Activated B cell treated with CpG ODN at 0.5 μM for 24 hours (primary cell): ENCODE measurements at places on chromosomes 1 and 21. TPM values are rescaled to one million over a fixed set of nuclear protein-coding genes. Genes with fewer than 3 reads are reported as not detected.

The RGS8 gene
- total RNA-seq = not detected in 2 replicates

The OR6K2 gene
- not detected in 2 replicates for total RNA-seq

The B3GALT2 gene
- total RNA-seq = not detected in 2 replicates

The TNFSF4 gene
- total RNA-seq = 6.9 and 8.6 TPM in 2 replicates

The CRP gene
- total RNA-seq = not detected in 2 replicates

The ALPL gene
- total RNA-seq = 14.7 and 19.0 TPM in 2 replicates

The DISP3 gene
- 0.42 and 0.44 TPM in 2 replicates for total RNA-seq

The CFH gene
- total RNA-seq = not detected in 2 replicates

The DYNLT4 gene
- total RNA-seq = not detected in 2 replicates

The AXDND1 gene
- 0.61 and 0.75 TPM in 2 replicates for total RNA-seq

The FNBP1L gene
- total RNA-seq = 3.3 and 3.4 TPM in 2 replicates

The FAM163A gene
- not detected in 2 replicates for total RNA-seq

The PTCH2 gene
- 1.2 TPM in 2 replicates for total RNA-seq

The SPRR2D gene
- total RNA-seq = not detected in 2 replicates

DNA sequence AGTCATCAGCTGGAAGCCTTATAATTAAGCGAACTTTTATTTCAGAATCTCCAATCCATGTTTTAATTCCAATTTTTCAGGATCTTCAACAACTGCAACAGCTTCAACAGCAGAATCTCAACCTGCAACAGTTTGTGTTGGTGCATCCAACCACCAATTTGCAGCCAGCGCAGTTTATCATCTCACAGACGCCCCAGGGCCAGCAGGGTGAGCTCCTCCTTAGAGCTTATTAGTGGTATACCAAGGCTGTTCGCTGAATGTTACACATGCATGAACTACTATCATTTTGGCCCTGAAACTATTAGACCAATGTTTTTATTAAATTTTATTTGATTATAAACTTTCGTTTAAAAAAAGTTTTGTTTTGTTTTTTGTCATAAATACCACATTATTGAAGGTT, 142.4 kb downstream of the CD247 start:
- DNase-seq = no peak

DNA sequence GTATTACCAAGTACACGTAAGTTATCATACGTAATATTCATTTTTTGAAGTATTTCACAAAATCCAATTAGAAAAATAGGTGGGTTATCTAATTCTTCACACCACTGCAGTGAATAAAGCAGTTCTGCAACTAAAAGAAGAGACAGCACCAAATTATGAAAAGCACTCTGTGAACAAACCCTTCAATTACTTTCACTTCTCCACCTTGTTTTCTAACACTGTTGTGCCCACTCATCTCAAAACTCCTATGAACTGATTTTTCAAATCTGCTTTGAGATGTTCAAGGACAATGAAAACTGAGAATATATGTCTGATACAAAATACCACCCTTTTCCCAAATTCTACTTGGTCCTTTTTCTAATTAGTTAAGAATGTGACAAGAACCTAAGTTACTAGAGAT, 39.4 kb downstream of the LTN1 start:
- DNase-seq = no peak

DNA sequence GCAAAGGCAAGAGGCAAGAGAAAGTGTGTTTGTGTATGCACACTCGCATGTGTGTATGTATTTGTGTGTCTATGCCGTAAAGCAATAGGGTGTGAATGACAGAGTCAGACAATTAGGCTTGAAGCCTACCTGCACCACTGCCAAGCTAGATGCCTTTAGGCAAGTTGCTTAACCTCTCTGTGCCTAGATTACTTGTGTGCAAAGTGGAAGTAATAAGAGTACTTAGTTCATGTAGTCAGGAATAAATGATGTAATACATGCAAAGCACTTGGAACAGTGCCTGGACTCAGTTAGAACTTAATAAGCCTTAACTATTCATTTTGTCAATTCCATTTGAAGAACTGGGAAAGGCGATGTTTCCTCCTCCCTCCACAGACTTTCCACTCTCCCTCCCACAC, 31.7 kb downstream of the LAMB3 start:
- DNase-seq = no peak

GRCh38 chr1:86271046-86271445, 114.5 kb upstream of the COL24A1 start:
- no peak for DNase-seq

DNA sequence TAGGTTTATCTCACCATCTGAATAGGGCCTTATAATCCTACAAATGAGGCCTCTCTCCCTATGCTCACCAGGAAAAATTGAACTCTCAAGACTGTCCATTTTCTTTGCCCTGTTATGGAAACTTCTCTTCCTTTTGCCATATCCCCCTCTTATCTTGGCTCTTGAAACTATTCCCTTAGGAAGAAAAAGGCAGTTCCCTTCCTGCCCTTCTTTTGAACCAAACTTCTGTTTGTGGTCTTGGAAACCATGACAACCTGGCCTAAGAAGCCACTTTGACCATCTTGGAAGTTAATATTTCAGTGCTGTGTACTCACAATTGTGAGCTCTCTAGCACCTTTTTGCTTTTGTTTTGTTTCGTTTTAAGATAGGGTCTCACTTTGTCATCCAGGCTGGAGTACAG, 40.0 kb downstream of the ATP2B4 start:
- no peak for DNase-seq

DNA sequence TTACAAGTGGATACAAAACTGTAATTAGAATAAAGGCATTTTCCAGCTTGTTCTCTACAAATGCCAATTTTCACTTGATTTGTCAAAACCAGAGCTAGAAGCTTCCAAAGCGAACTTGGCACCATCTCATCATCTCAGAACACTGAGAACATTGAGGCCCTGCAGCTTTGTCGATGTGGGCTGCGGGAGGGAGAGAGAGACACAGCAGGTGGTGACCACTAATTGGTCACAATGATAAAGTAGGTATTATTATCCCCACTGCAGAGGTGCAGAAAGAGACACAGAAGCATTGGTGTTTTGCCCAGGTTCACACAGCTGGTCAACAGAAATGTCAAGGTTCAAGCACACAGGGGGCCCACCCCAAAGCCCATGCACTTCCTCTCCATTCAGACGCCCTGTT, 72.2 kb upstream of the KRTAP19-8 start:
- no peak for DNase-seq

GRCh38 chr1:245999697-246000637, 507.1 kb downstream of the SMYD3 start:
- no peak for DNase-seq

DNA sequence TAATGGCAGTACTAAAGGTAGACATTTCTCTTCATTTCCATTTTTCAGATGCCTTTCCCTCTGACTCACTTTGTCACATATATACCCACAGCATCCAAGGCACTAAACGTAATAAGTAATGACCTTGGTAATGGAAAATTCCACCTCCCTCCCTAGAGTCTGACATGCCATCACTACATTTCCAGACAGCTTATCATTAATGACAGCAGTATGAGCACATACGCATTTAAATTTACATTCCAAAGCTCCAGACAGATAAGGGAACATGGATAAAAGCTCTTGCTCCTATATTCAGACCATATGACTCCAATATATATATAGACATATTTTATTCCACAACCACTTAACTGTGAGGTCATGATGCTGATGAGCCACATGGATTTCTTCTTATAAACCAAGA, 191.7 kb upstream of the GORAB start:
- DNase-seq = no peak

DNA sequence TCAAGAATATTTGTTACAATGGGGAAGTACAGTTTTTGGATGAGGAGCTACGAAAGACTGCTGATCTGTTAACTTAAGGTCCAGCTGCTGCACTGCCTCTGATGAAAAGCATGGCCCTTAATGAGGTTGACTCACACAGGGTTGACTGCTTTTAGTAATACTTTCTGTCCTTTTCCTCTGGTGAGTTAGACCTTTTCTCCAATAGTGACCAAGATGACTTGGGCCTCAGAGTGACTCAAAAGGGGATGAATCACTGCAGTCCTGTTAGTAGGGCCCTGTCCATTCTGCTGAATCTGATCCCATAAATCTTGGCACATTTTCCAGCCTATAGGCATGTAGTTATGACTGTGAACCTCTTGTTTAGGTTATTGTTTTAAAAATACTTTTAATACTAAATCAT, 2.7 kb downstream of the DISP1 start:
- no peak for DNase-seq

- DNase-seq = no peak
These were observed 174.1 kb upstream of the ETV3 start for GRCh38 chr1:157312082-157312812.

- peak; percentile 22 for DNase-seq
These were observed 32.1 kb downstream of the TGFB2 start for GRCh38 chr1:218377143-218377660.

GRCh38 chr21:34826836-34827235, 158.0 kb downstream of the CLIC6 start:
- DNase-seq = no peak

GRCh38 chr21:44267655-44268142, 6.0 kb upstream of the DNMT3L start:
- no peak for DNase-seq

GRCh38 chr1:175197531-175197930, 5.0 kb upstream of the KIAA0040 start:
- DNase-seq = no peak

DNA sequence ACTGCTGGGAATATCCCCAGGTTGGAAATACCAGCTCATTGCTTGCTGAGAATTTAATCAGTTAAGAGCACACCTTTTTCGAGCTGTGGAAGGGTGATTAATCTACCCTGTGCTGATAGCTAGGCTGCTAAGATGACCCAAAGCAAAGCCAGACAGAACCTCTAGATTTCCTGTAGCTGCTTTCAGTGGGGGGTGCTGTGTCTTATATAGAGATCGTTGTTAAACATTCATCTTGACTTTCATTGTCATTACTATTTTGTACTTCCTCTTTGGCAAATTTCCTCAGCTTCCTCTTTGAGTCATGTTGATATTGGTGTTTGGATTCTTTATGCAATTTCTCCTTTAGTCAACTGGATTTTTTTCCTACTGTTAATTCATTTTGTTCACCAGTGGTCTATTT, 155.3 kb downstream of the DISC1 start:
- DNase-seq = no peak

- DNase-seq = no peak
These were observed 692.0 kb downstream of the NCAM2 start for GRCh38 chr21:21690068-21690665.
